Stimulated activated CD4-positive, alpha-beta T cell treated with anti-CD3 and anti-CD28 coated beads, Interleukin-1b, Interleukin-23, amount 100 ng/mL, for 1 hour (primary cell): ENCODE measurements at places on chromosomes 6 and 20.

DNA sequence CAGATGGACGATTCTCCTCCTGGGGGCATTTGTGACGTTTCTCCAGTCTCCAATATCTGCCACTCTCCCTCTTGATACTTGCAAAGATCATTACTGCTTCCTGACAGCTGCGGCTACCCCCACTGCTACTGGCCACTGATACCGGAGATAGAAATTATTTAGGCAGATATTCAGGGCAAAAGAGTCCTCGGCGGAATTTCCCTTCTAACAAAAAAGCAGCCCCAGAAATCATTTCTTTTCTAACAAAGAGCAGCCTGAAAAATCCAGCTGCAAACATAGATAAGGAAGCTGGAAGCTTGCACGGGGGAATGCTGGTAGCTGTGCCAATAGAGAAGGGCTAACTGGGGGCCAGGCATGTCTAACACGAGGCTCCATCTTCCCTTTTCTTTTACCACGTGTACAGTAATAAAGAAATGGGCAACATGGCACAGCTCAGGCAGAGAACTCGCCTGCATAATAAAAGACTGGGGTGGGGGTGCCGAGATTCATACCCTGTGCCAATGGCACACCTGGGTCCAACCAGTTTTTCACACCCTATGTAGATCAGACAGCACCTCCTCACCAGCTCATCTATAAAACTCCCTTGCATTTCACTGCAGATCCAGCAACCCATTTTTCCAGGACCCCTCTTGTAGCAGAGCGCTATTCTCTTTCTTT lies 6.1 kb downstream of the TP53RK start:
- no peak for DNase-seq

DNA sequence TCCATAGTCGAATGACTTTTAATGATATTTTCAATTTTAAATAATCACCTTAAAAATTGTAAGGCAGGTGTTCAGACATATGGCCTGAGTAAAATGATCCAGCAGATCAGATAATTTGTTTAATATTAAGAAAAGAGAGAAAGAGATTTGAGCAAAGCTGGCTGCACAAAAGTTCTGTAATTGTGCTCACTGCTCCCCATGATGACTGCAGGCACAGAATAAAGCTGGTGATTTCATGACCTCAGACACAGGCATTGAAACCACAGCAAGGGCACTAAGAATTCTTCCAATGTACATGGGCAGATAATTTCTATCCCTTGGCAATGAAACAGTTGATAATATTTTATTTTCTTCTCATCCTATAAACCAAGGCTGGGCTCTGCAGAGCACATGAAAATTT lies 553.1 kb downstream of the NKAIN2 start:
- no peak for DNase-seq

GRCh38 chr6:487956-488355 lies 96.4 kb downstream of the IRF4 start:
- DNase-seq = no peak

- DNase-seq = no peak
These were observed 75.1 kb downstream of the FOXA2 start for GRCh38 chr20:22509090-22509842.

DNA sequence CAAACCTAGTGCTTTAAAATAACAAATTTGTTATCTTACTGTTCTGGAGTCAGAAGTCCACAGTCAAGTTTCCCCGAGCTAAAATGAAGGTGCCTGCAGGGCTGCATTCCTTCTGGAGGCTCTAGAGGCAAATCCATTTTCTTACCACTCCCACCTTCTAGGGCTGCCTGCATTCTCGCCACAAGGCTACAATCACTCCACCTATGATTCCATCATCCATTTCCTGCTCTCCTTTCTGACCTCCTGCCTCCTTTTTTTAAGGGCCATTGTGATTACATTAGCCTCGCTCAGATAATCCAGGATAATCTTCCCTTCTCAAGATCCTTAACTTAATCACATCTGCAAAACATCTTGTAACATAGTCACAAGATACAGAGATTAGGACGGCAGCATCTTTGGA lies 42.4 kb upstream of the SIRT5 start:
- DNase-seq = no peak

GRCh38 chr6:43334466-43335095 lies 26.0 kb upstream of the CRIP3 start:
- no peak for DNase-seq

DNA sequence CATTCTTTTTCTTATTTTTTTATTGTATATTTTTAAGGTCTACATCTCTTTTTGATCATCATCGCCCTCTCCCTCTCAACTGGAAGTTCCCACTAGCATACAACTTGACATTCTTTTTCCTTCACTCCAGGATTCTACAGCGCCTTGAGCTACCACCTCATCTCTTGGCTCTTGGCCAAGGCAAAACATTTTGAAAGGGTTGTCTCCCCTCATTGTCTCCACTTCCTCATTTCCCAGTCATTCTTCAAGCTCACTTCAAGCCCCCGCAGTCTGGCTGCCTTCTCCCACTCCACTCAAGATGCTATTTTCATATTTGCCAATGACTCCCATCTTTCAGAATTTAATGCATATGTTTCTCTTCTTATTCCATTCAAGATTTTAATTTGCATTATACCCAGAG lies 63.0 kb downstream of the OPN5 start:
- no peak for DNase-seq

- DNase-seq = no peak
These were observed 33.2 kb upstream of the TFAP2A start for GRCh38 chr6:10448096-10448495.

DNA sequence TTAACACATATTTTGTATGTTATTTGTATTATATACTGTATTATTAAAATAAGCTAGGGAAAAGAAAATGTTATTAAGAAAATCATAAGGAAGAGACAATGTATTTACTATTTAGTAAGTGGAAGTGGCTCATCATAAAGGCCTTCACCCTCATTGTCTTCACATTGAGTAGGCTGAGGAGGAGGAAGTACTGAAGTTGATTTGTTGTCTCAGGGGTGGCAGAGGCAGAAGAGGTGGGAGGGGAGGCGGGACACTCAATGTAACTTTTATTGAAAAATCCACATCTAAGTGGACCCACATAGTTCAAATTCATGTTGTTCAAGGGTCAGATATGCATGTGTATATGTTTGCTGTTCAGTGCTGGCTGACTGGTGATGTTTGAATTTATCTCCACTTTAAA lies 210.2 kb upstream of the CITED2 start:
- DNase-seq = no peak

DNA sequence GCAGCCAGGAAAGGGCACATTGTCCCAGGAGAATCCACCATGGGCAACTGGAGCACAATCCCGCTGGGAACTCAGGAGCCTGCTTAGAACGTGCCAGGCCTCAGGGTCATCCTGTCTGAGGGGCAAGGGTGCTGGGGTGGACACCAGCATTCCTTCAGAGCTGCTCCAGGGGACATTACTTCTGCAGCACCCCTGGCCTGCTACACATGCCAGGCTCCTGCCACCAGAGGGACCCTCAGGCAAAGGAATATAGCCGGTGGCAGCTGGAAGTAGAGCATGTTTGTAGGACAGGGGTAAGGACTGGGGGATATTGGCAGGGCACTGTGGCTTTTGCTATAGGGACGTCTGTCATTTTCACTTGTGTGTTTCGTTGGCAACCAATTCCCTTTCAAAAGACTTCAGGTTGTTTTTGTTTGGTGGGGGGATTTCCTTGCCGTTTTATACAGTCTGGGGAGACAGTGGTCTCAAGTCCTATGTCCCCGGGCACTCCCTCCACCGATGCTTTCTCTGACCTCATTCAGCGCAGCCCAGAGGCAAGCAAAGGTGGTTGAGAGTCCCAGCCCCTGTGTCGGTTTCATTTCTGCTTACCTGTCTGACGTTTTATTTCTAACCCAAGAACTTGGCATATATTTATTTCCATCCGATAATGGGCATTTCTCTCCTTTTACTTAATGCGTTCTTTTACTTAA lies 130.8 kb downstream of the JPH2 start:
- no peak for DNase-seq

DNA sequence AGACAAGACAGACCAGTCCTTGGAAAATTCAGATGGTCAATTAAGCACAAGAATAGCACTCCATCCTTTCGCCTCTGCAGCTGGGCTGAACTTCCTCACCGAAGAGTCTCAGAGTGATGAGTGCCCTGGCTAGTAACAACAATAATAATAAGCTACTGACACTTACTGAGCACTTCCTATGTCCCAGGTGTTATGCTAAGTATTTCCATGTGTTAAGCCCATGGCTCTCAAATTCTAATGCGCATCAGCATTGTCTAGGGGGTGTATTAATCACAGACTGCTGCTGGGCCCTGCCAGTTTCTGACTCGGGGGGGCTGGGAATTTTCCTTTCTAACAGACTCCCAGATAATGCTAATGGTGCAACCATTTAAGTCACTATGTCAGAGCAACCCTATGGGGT lies 118.2 kb upstream of the LRFN2 start:
- DNase-seq = no peak

GRCh38 chr6:111996144-111996865 lies 57.6 kb upstream of the CCN6 start:
- no peak for DNase-seq

DNA sequence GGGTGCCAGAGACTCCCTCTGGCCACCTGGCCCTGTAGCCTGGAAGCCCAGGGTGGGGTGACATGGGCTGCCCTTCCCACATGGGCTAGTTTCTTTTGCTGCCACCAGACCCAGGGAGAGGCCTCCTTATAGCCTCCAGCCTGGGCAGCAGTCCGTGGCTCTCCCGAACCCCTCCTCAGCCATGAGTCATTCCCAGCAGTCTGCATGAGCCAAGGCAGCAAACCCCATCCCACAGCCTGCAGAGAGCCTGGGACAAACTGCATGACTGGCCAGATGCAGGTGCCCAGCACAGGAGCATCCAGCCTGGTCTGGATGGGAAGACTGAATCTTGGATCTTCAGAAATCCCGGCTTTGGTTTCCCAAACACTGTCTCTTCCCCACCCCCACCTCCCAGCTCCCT lies 75.7 kb downstream of the MRPL14 start:
- DNase-seq = no peak

- DNase-seq = no peak
These were observed 784.9 kb downstream of the TENT5A start for GRCh38 chr6:80967609-80968008.

GRCh38 chr6:107655245-107655644 lies 165.3 kb downstream of the SOBP start:
- DNase-seq = no peak
